ENCODE measurements at places on chromosomes 2 and 18.

- no peak for DNase-seq
These were observed 41.3 kb upstream of the LMAN1 start for GRCh38 chr18:59400407-59400806.

DNA sequence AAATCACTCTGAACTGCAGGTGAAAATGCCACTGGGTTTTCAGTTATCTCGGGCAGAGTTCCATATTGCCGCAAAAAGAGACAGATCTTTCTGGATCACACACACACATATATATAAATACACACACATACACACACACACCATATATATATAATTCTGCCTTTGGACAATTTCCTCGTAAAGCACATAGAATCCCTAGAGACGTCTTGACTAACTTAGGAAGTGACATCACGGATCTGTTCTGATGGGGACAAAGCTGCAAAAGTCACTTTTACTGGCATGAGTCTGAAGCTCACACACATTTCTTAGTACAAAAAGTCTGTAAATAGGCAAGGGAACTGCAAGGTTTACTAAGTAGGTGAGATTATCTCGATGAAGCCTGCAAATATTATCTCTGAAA is 28.6 kb upstream of the MBOAT2 start:
- DNase-seq = no peak

DNA sequence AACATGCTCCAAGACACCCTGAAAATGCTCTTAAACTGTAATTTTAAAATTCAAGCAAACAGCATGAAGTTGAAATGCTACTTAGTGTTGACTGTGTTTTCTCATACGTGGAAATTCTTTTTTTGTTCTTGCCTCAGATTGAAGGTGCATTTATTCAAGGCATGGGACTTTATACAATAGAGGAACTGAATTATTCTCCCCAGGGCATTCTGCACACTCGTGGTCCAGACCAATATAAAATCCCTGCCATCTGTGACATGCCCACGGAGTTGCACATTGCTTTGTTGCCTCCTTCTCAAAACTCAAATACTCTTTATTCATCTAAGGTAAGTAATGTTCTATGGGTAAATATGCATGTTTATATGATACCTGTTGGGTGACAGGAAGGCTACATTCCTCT is 82.7 kb downstream of the AOX1 start:
- no peak for DNase-seq

DNA sequence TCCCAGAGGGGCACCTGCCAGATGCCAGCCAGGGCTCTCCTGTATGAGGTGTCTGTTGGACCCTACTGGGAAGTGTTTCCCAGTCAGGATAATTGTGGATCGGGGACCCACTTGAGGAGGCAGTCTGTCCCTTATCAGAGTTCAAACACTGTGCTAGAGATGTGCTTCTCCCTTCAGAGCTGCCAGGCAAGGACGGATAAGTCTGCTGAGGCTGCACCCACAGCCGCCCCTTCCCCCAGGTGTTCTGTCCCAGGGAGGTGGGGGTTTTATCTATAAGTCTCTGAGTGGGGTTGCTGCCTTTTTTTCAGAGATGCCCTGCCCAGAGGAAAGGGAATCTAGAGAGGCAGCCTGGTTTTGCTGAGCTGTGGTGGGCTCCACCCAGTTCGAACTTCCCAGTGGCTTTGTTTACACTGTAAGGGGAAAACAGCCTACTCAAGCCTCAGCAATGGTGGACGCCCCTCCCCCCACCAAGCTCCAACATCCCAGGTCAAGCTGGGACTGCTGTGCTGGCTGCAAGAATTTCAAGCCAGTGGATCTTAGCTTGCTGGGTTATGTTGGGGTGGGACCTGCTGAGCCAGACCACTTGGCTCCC is 324.0 kb upstream of the SETBP1 start:
- no peak for DNase-seq

DNA sequence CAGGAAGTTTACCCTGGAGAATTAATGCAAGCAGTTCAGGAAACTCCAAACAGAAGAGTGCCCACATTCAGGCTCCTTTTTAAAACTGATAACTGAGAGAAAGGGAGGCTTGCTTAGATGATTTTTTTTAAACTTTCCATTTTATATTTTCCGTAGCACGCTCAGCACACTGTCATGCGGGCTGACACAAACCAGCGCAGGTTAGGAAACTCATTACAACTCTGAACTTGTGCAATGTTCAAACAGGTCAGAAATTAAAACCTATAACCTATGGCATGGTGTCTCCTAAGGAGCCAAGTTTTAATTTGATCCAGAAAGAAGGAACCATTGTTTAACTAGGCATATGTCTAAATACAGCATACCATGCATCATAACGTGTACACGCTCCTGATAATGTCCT is 117.7 kb upstream of the SMIM21 start:
- DNase-seq = peak; percentile 18

GRCh38 chr18:59940068-59940467 is 40.3 kb downstream of the PMAIP1 start:
- DNase-seq = no peak

- no peak for DNase-seq
These were observed 1154.5 kb upstream of the CHAC2 start for GRCh38 chr2:52613064-52613463.

DNA sequence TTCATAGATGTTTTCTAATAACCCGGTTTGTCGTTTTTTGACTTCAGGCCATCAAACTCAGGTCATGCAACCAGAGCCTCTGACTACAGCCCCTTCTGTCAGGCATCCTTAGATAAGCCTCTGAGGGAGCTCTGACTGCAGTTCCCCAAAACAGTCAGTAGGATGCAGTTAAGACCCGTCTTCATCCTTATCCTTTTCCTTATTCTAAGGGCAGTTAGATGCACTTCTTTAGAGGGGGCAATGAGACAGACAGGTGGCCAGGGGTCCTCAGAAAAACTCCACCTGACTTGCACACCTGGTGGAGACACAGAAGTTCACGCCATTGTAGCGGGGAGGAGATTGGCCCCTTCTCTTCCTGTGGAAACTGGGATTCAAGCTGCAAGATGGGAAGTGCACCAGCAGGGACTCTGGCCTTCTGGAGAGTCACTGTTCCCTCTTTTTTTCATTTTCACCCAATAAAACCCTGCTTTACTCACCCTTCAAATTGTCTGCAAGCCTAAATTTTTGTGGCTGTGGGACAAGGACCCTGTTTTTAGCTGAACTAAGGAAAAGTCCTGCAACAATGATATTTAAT is 104.8 kb upstream of the TFPI start:
- peak; percentile 43 for DNase-seq

DNA sequence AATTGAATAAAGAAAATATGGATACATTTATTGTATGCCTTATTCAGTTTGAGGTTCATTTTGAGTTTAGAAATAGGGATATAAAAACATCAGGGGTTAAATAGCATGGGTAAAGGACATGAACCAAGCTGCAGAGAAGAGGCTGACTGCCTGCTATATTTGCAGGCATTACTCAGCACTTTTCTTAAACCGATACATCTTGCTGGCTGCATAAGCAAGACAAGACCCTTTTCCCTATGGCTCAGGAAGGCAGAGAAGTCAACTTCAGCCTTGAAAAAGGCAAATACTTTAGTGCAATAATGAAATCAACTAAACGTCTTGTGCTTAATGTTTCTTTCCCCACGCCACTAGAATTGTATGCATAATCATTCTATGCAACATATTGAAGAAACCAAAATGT is 36.4 kb downstream of the SCN1A start:
- DNase-seq = peak; percentile 17

DNA sequence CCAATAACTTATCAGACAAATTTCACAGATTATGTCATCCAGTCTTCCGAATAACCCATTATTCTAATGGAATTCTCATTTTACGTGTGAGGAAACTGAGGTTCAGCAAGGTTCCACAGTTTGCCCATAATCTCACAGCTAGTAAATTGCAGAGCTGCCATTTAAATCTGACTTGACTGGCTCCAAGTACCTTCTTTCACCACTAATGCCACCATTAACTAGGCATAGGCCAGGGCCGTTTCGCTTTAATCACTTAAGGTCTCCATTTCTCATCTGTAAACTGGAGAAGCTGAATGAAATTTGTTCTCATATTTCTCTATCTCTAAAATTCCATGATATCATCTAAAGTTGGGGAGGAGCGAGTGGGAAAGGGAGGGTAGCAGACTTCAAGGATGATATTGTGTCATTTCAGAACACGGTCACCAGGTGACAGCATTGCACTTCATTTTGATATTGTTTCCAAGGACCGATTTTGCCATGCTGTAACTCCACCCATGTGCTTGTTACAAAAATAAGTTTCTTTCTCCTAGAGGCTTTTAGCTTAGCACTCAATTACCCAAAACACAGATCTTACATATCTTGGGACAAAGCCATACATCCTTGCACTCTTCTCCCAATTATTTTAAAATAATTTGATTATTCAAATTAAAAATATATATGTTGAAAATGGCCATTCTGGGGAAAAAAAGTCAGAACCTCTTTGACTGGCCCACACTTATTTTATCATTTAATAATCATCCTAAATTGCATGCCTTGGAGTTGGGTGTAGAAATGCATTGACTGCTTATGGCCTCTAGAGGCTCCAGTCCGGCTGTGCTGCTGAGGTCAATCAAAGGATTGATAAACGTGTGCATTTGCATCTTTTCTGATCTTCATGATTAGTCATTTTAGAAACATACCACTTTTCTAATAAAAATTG is 123.8 kb downstream of the AKAIN1 start:
- DNase-seq = peak; percentile 10

DNA sequence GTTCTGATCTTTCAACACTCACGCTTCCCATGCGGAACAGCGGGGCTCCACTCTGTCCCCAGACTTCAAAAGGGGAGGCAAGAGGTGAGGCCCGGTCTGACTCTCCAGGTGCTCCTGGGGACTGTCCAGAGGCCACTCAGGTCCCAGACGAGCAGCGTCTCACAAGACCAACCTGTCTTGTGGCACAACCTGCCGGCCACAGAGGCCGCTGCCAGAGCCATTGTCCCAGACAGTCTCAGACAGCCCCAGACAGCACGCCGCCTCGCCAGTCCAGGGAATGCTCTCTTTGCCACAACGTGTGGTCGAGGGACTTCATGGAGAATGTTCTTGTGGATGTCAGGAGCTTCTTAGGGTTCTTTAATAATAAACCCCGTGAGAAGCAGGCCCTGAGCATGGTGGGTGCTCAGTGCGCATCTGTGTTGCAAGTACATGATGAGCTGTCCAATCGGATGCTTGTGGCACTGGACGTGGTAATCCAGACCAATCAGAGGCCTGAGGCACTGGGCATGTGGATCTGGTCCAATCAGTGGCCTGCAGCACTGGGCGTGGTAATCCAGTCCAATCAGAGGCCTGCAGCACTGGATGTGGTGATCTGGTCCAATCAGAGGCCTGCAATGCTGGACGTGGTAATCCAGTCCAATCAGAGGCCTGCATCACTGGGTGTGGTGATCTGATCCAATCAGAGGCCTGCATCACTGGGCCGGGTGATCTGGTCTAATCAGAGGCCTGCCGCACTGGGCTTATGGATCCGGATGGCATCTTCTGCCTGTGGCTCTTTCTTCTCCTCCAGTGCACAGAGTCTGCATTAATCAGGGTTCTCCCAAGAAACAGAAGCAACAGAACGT is 76.4 kb downstream of the TMEM18 start:
- DNase-seq = no peak

DNA sequence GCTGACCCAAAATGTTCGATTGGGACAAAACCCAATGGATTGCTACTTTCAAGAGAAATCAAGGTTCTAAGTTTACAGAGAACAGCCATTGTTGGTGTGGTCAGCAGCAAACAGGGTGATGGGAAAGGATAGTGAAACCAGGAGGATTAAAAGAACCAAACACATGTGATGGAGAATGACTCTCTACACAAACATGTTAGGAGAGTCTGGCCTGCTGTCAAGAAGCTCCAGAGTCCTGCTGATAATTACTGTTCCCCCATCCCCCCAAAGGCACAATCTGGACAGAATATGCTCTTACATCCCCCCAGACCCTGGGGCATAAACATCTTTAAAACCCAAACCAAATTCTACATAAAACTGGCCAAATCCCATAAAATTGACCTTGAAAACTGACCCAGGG is 32.0 kb upstream of the ACYP2 start:
- no peak for DNase-seq

- no peak for DNase-seq
These were observed 12.9 kb downstream of the DUSP11 start for GRCh38 chr2:73766994-73767393.

- DNase-seq = peak; percentile 59
These were observed at the start of gene KIF3C for GRCh38 chr2:25982273-25982967. Gene KIF3C (minus strand): TSS chr2:25982497. CDS start chr2:25981917, 580 bp downstream.

DNA sequence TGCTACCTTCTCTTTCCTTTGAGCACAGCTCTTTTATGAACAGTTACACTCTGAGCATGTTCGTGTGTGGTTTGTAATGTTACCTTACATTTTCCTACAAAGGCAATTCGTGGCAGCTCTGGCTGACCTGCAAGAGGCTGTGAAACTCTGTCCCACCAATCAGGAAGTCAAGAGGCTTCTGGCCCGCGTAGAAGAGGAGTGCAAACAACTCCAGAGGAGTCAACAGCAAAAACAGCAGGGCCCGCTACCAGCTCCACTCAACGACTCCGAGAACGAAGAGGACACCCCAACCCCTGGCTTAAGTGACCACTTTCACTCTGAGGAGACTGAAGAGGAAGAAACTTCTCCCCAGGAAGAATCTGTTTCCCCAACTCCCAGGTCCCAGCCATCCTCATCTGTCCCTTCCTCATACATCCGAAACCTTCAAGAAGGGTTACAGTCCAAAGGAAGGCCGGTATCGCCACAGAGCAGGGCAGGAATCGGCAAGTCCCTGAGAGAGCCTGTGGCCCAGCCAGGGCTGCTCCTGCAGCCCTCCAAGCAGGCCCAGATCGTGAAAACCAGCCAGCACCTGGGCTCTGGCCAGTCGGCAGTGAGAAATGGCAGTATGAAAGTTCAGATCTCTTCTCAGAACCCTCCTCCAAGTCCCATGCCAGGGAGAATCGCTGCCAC is 56.9 kb downstream of the WDSUB1 start:
- no peak for DNase-seq

DNA sequence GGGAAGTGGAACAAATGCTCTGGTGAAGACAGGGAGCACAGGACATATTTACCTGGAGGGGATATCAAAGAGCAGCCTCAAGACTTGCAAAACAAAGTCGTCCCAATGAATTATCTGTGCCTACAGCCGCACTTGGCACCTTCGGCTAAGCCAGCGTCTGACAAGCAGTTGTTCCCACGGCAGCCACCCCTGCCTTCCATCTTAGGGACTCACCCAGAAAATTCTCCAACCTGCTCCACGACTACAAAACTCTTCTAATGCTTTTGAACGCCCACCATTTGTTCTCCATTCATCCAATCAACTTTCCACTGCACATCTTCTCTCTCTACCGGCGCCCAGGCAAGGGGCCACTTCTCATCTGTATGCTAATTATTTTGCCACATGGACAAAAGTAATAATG is 7.0 kb downstream of the MYT1L start:
- no peak for DNase-seq

DNA sequence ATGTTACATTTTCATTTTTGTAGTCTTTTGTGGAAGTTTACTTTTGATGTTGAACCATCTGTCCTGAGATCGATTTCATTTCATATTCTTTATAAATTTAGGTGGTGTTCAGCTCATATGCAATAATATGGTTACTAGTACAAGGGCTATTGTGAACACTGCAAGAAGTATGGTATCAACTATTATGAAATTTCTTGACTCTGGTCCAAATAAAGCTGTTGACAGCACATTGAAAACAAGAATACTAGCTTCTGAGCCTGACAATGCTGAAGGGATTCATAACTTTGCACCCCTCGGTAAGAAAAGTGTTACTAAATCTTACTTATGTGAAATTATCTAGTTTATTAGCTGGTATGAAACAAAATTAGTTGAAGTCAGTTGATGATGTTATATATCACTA is 124.9 kb upstream of the TTC27 start:
- DNase-seq = no peak
